ENCODE measurements at places on chromosomes 3 and 15.

DNA sequence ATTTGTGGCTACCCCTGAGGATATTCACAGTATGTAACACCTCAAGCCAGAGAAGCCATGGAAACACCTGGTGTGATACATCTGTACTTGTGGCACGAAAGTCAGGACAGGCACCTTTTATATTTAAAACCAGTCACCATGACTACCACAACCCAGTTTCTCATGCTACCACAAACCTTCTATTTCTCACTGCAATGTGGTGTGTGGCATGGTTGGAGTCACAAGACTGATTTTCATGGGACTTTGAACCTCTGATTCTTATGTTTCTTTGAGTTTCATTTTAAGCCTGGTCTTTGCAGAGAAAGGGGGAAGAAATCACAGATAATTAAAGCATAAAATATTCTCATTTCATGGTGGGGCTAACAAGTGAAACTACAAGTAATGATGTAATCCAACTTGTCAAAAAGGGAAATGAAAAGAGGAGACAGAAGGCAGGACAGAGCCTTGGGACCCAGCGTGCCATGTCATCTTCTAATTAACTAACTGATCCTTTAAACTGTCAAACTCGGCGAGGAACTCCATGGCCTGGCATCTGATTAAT lies 175.9 kb downstream of the PDZRN3 start:
- DNase-seq = no peak

DNA sequence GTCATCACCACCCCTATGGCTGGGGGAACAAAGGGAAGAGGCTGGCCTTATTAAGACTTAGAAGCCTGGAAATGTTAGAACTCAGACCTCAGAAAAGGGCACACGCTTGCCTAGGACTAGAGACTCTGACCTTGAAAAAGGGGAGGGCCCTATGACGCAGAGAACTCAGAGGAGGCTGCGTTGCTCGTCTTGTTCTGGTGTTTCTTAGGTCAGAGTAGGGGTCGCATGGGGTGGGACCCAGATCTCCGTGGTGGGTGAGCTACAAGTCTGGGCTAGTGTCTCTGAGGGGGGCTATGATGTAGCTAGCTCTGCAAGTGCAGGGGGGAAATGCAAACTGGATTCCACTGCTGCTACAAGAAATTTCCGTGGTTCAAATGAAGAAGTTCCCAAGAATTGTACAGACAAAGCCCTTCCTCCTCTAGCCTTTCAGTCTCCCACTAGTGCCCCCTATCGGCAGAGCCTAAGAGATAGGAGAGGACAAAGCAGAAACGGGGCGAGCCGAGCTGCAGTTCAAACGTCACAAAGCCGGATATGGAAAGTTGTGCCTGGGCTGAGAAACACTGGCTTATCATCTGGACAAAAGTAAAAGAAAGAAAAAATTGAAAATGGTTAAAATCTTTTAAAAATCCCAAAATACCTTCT lies 392.9 kb upstream of the ROBO2 start:
- no peak for DNase-seq

DNA sequence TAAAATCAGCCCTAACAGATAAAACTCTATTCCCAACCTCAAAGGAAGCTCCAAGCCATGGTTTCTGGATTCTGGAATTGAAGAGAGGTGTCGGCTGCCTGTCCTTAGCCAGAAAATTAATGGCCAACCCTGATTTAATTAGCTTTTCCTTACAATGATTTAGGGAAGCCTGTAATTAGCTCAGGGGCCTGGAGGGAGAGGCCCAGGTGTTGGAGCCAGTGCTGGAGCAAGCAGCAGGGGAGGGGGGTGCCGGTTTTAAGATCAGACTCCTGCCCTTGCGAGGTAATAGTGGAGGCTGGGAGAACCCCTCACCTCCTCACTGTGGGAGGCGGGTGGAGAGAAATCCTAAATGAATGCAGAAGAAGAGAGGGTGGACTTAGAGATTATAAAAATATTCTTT lies 14.7 kb upstream of the ATP2B2 start:
- no peak for DNase-seq

DNA sequence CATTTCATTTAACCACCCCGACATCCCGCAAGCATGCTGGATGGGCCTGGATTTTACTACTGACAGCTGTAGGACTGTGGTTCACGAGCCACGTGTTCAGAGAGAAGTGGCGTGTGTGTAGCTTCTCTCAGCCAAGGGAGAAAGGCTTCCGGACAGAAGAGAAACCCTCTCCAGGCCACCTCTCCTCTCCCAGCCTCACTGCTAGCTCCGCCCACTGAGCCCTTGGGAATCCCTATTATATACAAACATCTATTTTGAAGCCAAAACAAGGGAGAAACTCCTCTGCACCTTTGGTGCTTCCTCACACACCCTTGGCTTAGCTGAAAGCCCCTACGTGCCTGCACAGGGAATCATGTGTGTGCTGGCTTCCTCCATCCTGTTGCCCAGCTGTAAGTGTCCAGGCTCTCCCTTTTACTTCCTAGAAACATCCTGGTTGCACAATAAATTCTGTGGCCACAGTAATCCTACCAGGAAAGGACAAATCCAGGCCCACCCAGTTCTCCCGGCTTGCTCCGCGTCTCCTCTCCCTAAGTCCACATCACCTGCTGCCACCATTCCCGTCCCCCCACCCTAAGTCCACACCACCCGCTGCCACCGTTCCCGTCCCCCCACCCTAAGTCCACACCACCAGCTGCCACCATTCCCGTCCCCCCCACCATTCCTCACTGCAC lies 30.5 kb downstream of the PCSK6 start:
- no peak for DNase-seq

GRCh38 chr3:142768338-142768737 lies 44.5 kb downstream of the TRPC1 start:
- no peak for DNase-seq

- no peak for DNase-seq
Measured at GRCh38 chr3:46559091-46559704, 6.9 kb downstream of the LRRC2 start.

DNA sequence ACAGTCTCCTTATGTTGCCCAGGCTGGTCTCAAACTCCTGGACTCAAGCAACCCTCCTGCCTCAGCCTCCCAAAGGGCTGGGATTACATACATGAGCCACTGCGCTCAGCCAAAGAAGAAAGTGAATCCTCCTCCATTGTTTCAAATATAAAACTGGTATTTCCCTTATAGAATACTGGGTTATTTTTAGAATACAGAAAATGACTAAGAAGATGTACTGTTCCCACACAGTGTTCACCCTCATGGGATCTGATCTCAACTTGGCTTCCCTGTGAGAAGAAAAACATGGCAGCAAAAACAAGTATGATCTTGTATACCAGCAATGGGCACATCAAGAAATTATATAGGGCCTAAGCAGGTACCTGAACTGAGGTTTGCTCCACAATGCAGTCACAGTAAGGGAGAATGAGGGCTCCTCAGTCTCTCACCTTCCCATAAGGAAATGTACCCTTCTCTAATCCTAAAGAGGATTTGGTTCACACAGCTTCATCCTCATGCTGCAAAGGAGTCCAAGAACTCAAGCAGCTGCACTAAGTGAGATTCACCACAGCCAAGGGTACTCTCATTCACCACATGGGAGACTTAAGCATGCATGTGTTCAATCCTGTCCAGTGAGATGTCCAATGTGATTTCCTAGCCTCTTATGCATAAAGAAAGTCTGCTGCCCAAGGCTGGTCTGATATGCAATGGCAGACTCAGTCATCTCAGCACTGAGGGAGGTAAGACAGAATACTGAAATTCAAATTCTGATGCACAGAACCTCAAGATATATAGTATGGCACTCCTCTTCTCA lies 25.8 kb downstream of the USP4 start:
- DNase-seq = no peak

- no peak for DNase-seq
Measured at GRCh38 chr3:56222866-56223265, 245.4 kb downstream of the ERC2 start.

GRCh38 chr15:59051873-59052861 lies 52.8 kb upstream of the CCNB2 start:
- DNase-seq = no peak

DNA sequence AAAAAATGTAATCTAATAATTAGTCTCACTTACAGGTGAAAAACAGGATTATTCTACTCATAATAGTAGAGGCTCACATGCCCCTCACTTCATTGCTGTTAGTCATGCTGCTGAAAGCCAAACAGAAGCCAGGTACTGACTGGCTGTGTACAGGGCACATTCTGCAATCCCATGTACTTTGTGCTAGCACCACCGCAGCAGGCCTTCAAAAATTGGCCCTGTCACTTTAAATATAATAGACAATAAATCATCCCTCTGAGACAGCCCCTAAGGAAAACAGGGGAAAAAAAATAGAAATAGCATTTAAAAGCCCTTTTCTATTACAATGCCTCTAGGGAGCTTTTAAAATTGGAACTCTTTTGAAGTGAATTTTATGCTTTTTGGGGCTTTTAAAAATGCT lies 723.8 kb downstream of the TUSC7 start:
- no peak for DNase-seq

DNA sequence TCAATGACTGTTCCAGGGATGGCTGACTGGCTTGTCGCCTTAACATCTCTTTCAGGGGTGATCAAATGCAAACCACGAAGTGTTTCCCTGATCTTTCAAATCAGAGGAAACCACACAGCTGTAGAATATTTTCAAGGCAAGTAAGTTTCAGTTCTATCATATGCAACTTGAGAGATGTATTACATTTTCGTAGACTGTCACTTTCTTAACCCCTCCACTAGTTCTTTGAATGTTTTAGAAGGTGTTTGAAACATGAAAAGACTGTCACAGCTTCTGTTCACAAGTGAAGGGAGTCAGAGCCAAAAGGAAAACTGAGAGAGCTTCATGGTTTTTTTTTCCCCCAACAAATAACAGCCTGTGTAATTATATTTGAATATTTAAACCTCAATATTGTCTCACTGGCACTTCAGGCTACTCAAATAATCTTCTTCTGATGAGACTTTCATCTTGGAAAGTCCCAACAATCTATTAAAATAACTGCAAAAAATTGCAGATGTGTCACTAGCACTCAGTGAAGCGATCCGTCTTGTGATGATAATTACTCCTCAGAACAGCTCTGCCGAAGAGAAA lies 25.9 kb upstream of the CAPN7 start:
- no peak for DNase-seq

- DNase-seq = no peak
Measured at GRCh38 chr3:97089621-97090020, 275.2 kb downstream of the EPHA6 start.

DNA sequence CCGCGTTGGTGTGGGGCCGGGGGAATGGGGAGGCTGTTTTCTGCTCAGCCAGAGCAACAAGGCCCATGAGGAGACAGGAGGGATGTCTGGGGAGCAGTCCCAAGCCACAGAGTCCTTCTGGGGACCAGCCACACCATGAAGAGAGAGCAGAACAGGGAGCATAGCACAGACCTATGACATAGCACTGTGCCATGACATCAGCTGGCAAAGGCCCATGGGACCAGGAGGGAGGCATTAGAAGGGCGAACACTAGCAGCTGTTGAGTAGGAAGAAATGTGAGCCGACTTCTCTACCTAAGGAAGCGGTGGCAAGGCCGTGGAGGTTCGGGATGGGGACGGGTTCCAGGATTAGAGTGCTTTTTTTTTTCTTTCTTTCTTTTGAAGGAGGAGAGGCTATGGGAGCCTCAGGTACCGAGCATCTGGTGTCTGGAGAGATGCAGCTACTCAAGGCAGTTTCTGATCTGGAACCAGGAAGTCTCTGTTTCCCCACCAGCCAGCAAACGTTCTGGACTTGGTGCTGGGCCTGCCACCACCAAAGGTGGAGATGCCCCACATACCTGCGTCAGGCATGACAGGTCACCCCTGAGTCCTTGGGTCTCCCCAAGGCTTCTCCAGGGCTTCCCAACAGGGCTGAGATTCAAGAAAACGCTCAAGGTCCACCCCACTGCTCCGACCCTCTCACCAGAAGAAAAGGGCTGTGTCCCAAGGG lies 77.3 kb upstream of the CGNL1 start:
- no peak for DNase-seq

DNA sequence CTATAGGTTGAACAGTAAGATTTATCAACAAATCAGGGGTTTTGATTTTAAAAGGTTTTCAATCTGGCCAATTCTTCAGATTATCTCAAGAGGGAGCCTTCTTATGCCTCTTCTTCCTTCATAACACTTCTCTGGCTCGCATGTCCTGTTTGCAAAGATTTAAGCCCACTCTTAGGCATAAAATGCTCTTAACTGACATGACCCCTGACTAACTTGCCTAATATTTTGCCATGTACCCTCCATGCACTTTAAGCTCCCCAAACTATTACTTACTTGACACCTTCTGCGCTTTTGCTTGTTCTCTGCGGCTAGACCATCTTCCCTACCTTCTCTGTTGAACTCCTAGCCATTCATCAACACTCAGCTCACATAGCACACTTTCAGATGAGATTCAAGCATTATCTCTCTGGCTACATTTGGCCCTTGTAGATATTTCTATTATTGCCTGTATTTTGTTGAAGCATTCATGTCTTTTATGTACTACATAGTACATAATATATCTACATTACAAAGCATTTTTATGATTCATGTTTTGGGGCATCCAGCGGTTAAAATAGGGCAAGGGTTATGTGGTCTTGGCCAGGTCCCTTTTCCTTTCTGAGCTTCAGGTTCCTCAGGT lies 1.0 kb upstream of the ARIH1 start:
- DNase-seq = no peak

- no peak for DNase-seq
Measured at GRCh38 chr3:63355809-63356208, 77.7 kb downstream of the SYNPR start.

GRCh38 chr3:43162230-43163084 lies 56.6 kb upstream of the POMGNT2 start:
- DNase-seq = no peak

GRCh38 chr15:81981908-81982307 lies 63.9 kb downstream of the MEX3B start:
- no peak for DNase-seq

DNA sequence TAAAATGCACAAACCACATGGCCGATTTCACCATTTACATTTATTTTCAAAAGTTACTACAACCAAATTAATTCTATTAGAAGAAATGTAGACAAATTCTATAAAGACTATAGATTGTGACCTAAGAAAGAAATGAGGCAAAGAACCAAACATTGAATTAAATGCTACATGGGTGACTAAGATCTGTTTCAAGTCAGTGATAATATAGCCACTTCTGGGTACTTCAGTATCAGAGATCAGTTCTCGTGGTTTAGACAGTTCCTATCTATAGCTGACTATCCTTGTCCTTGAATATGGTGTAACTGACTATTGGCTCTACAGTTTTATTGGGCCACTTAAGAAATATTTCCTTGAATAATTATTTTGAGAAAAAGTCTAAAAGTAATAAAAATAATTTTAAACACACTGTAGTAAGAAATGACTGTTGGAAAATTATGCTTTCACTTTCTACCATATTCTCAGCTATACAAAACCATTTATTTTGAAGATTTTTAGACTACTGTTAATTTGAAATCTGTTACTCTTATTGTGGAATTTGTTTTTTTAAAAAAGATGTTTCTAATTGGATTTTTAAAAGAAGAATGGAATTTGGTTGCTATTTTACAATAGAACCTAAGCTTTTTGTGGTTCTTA lies 14.1 kb downstream of the KCNMB3 start:
- DNase-seq = no peak
